ENCODE measurements at places on chromosomes 13 and 19. TPM values are rescaled to one million over a fixed set of nuclear protein-coding genes. Genes with fewer than 3 reads are reported as not detected.

DNA sequence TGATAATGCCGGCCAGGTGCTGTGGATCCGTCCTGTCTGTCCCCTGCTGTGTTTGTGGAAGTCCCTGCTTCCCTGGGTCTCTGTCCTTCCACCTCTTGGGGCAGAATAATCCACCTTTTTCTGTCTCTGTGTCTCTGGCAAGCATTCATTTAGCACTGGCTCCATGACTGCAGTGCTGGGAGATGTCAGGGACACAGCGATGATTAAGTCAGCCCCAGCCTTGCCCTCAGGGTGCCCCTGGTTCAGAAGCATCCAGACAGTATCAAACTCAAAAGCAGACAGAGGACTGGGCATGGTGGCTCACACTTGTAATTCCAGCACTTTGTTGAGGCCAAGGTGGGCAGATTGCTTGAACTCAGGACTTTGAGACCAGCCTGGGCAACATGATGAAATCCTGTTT, 1.5 kb downstream of the HIPK4 start:
- no peak for DNase-seq

DNA sequence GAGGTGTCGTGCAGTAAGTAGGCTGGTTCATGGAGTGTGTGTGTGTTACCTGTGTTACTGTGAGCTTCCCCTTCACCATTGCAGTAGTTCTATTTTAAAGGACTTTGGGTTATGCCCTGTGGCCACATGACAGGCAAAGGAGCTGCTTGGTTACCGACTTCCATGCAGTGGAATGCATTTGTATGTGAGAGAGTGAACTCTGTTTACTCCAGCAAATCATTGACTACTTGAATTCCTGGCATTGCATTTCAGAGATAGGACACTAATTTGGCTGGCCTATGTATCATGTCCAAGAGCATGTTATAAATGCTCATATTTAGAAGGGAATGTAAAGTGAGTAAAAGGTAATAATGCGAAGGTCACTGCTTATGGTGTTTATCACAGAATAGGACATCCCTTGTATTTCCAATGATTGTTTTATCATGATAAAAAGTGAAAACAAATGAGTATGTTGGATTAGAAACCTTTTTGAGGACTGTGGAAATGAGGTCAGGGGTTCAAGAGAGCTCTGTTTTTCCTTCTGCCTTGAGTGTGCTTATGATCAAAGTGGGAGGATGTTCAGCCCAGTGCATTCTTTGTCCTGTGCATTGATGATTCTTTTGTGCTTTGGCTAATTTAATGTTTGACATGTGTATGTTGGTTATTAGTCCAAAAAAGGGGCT, 156.5 kb downstream of the LMO7 start:
- DNase-seq = no peak

DNA sequence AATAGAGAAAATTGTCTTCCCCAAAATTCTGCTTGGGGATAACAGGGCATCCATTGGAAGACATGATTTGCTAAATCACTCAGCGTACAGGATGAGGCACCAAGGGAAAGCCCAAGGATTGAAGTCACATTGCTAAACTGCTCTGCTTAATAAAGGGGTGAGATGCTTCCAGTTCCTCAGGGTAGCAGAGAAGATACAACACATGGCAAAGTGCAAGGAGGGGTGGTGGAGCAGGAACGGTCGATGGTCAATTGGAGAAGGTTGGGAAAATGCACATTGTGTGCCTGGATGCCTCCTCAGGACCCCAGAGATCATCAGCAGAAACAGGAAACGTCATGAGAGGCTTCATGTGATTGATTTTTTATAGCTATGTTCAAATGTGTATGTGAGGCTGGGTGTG, 116.3 kb upstream of the SOX1 start:
- no peak for DNase-seq

GRCh38 chr13:98681049-98681448, 71.4 kb downstream of the SLC15A1 start:
- no peak for DNase-seq

The NLRP9 gene
- total RNA-seq = 0.39 TPM

DNA sequence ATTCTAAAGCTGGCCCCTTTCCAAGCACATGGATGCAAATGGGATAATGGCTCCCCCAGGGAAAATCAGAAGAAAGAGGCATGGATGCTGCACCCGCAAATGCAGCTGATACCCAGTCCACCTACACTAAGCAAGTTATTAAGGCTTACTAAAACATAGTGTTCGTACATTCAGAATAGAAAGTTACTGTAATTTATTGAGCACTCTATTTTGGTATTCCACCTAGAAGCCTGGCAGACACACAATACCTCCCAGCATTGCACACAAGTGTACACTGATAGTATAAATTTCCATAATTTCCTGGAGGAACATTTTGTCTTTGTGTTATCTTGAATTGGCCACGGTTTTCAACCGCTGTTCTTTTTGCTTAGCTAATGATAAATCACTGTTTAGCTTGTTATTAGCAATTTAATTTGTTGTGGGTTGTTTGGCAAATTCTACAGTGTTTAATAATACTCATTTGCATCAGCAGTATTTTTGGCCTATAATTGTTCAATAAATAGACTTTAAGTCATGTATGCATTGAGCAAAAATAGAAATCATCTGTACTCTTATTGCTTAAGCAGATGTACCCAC, 94.5 kb upstream of the MRI1 start:
- DNase-seq = peak; percentile 43

DNA sequence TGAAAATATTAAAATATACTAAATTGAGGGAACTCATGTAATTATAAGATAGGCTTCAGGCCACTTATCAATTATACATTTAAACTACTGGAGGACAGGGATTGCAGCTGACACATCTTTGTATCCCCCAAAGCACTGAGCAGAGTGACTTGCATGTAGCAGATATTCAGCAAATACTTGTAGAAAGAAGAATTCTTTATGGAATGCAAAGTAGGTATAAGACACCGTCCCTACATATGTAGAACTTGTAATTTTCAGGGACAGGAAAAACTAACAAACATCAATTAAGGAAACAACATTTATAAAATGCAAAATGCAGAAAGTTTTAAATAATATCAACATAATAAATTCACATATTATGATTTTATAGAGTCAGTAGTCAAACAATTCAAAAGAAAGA, 719.2 kb downstream of the OLFM4 start:
- DNase-seq = no peak

DNA sequence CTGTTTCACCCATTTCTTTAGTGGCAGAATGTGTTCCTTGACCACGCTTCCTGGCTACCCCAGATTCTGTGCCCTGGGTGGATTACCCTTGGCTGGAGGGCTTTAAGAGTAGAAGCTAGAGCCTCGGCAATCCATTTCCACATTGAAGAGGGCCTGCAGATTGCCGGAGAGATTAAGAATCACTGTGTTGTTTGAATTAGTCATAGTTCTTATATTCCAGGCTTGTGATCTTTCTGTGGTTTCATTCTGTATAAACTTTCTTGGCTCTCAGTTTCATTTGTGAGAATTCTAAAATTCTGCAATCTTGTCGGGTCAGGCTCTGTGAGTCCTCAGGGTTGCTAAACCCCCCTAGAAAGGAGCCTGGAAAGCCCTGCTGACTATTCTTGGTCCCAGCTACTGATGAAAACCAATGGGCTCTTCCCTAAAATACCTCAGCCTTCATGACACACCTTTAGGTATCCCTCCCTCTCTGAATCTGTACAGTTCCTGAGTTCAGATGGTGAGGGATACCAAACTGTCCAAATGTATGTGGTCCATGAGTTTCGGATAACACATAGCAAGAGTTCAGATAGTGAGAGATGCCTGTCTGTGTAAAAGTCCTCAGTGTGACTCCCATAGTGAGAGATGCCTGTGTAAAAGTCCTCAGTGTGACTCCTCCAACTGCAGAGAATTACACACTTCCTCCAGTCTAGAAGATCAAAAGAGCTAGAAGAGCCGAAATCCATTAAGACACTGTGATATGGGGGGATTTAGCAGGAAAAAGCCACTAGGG, 4.3 kb downstream of the PHF11 start:
- DNase-seq = no peak

GRCh38 chr19:3665681-3666544, 34.4 kb downstream of the PIP5K1C start:
- peak; percentile 66 for DNase-seq

The VWA8 gene
- 15.2 TPM for total RNA-seq

The TRPC4 gene
- not detected for total RNA-seq

GRCh38 chr19:17861542-17862402, 2.1 kb downstream of the RPL18A start:
- DNase-seq = no peak

- no peak for DNase-seq
Observed at GRCh38 chr19:35153701-35154524, 622 bp upstream of the FXYD5 start.

GRCh38 chr19:14066134-14066533, 4.3 kb upstream of the PALM3 start:
- DNase-seq = no peak

DNA sequence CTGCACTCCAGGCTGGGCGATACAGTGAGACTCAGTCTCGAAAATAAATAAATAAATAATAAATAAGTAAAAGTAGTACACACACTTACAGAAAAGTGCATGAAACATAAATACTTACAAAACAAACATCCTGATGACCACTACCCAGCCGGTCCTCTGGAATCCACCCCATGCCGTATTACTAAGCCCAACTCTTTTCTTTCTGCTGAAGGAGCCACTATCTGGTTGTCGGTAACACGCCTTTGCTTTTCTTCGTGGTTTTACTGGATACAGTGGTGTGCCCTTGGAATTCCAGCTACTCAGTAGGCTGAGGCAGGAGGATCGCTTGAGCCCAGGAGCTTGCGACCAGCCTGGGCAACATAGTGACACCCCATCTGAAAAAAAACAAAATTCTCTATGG, 39.4 kb downstream of the CELF5 start:
- DNase-seq = no peak

DNA sequence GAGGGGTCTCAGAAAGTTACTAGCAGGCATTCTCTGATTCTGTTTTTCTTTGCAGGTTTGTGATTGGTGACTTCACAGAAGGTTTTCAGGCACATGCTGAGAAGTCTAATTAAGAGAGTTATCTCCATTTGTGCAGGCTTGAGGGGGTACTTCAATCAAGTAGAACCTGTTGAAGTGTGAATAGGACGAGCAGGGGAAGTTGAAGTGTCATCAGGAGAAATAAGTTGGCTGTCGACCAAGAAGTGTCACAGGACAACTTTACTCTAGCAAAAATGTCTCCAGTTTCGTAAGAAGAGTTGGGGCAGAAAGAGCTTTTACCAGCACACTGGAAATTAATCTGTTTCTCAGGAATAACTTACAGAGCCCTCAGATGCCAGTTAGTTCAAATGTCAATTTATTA, 576.5 kb upstream of the SLITRK5 start:
- no peak for DNase-seq

DNA sequence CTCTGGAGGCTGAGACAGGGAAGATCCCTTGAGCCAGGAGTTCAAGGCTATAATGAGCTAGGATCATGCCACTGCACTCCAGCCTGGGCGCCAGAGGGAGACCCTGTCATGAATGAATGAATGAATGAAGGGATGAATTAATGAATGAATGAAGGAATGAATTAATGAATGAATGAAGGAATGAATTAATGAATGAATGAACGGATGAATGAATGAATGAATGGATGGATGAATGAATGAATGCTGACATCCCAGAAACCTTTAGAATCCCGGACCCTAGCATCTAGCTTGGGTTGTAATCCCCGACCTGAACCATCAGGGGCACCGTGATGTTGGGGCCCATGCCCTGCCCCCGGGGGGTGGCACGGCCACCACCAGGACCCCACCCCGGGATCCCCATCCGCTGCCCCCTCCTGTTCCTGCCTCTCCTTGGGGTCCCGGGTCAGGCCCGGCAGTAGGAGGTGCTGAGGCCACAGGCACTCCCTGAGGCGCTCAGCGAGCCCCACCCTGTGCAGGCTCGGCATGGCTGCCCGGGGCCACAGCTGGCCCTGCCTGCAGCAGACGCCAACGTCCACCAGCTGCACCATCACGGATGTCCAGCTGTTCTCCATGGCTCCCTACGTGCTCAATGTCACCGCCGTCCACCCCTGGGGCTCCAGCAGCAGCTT, 3.4 kb downstream of the EBI3 start:
- DNase-seq = no peak

GRCh38 chr19:5330307-5330720, 10.3 kb downstream of the PTPRS start:
- DNase-seq = no peak

The ADAMTSL5 gene
- 17.9 TPM for total RNA-seq

DNA sequence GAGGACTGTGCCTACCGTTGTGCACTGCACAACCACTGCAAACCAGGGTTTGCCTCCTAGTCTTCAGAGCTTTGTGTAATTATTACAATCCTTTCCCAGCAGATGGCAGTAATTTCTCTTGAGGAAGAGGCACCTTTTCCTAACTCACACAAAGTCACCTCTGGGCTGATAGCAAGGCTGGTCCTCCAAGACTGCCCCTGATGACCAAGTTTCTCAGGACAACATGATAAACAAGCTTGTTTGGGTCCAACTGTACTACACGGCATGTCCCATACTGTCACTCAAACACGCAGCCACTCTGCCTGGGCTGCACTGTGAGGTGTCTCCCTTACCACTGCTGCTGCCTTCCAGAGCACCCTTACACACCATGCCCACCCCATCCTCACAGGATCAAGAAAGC, 39.3 kb downstream of the RFXAP start:
- no peak for DNase-seq

DNA sequence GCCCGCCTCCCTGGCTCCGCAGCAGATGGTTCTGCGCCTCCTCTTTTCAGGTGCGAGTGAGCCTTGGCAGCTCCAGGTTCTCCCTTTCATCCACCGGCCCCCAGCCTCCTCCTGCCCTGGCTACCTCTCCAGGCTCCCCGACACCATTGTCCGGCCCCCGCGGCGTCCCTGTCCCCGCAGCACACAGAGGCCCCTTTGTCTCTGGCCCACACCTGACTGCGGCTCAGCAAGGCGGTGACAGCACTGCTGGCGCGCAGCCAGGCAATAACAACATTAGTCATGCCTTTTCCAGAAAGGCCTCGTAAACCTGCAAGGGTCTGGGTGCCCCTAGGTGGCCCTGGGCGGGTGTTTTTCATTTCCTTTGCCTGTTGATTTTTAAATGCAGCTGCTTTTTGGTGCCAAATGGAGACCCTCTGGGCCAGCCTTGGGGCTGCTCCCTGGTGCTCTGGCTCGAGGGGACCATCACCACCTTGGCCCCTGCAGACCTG, 73.2 kb upstream of the MEDAG start:
- DNase-seq = peak; percentile 85

- DNase-seq = no peak
Observed at GRCh38 chr13:101660711-101661110, 208.2 kb downstream of the ITGBL1 start.

DNA sequence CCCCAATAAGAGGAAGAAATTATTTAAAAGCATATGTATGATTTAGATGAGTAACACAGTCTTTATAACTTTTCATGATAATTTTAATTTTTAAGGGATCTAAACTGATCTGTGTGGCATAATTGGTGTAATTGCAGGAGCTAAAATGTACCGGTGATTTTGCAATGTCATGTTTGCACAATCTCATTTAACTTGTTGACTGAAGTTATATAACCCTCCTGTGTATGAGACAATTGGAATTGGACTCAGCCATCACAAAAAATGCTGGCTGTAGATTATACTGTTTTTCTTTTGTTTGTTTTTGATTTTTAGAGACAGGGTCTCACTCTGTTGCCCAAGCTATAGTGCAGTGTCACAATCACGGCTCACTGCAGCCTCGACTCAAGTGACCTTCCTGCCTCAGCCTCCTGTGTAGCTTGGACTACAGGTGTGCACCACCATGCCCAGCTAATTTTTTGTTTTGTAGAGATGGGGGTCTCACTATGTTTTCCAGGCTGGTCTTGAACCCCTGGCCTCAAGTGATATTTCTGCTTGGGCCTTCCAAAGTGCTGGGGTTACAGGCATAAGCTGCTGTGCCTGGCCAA, 26.1 kb downstream of the FGF9 start:
- DNase-seq = no peak
